Peyer's patch (tissue), 4 donors: ENCODE measurements at places on chromosomes 6 and 20. TPM values are rescaled to one million over a fixed set of nuclear protein-coding genes. Genes with fewer than 3 reads are reported as not detected.

DNA sequence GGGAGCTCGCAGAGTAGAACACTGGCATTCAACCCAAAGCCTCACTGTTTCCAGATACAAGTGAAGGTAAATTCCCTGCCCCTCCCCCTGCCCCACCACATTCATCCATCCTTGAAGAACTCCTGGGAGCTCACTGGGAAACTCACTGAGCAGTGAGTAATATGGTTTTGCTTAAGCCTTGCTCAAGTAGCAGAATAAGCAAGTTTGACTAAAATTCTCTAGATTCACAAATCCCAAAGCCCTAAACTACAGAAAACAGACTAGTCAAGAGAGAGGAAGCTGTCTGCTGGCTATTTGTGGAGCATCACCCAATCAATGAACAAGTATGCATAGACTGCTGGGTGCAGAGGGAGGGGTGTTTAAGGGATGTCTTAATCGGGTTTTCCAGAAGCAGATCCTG lies 82.1 kb downstream of the UNC5CL start:
- no peaks in the 10 kb centered on the region for H3K27me3 ChIP-seq
- H3K4me1 ChIP-seq = no peaks in the 10 kb centered on the region
- no peaks in the 10 kb centered on the region for H3K36me3 ChIP-seq
- no peak for DNase-seq
- H3K27ac ChIP-seq = no peak overlapping the region

The LINC00237 gene
- not detected for total RNA-seq

The SLC17A3 gene
- total RNA-seq = not detected

DNA sequence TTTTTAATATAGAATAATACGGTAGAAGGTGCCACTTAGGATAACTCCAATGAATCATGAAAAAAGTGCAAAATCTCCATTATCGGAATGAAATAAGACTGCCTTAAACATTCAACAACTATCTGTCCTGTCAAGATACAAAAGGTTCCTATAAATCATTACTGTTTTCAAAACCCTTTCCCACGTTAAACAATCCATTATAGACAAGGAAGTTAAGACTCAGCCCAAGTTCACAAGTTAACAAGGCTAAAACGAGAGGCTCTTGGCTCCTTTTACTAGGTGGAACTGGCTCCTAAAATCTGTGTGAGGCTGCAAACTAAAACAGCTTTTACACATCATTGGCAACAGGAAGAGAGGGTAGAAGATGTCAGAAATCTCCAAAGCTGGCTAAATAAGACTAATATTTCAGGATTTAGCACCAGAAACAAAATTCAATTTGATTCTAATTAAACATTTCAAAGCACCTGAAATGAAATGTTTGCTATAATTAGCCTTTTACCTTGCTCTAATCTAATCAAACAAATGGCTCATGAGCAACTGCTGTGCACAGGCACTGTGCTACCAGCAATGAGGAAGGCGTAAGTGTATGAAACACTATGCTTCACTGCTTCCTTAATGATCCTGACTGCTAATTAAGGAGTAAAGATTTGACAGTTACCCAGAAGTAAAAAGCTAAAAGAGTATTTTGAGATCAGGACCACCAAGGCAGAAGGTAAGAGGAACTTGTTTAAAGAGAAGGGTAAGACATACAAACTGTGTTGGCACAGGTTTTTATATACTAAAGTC lies 109.7 kb downstream of the DST start:
- no peak overlapping the region for H3K27ac ChIP-seq
- H3K36me3 ChIP-seq = no peaks in the 10 kb centered on the region
- no peaks in the 10 kb centered on the region for H3K4me1 ChIP-seq
- H3K4me3 ChIP-seq = no peak overlapping the region
- H3K27me3 ChIP-seq = no peaks in the 10 kb centered on the region
